ENCODE measurements at places on chromosomes 2 and 18. TPM values are rescaled to one million over a fixed set of nuclear protein-coding genes. Genes with fewer than 3 reads are reported as not detected.

Gene CD302
- 0.37 TPM for polyA plus RNA-seq

Gene GAREM2
- polyA plus RNA-seq = not detected

GRCh38 chr2:69217333-69218080 is 169.5 kb downstream of the GFPT1 start:
- no peak for DNase-seq

DNA sequence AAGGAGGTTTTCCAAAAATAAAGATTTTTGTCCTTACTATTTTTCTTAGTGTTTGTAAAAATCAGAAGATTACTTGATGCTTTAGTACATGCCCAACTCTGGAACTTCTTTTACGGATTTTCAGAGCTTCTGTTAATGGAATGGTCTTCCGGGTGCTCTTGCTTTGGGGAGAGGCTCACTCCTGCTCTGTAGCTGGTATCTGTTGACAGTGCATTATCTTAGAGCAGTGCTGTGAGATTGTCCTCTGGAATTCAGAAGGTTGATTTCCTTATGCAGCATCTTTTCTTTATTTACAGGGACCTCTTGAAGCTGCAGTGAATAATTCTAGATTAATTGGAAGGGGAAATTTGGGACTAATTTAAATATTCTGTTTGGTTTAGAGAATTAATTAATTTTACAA is 4.6 kb downstream of the MAPRE2 start:
- DNase-seq = no peak
